ENCODE measurements at places on chromosomes 13 and 19.

DNA sequence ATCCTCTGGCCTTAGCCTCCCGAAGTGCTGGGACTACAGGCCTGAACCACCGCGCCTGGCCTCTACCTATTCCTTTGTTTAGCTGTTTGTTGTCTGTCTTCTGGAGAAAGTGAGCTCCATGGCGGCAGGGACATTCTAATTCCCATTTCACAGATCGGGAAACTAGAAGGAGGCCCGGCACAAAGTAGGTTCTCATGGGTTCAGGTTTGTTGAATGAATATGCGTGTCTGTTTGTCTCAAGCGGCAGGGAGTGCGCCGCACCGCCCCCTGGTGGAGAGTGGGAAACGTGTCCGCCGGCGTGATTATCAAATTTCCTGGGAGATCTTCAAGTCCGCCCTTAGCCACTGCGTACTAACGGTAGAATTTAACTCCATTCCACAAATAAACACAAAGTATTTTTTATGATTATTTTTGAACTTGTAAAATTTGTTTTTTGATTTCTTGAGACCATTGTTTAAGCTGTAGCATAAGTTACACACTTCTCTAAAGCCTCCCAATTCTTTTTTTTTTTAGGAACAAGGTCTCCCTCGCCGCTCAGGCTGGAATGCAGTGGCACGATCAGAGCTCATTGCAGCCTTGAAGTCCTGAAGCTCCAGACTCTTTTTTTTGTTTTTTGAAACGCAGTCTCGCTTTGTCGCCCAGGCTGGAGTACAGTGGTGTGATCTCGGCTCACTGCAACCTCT lies 8.9 kb upstream of the CCDC9 start:
- DNase-seq, result no peak

GRCh38 chr19:8618751-8619150 lies 8.2 kb upstream of the ADAMTS10 start:
- no peak for DNase-seq

GRCh38 chr19:33674626-33675367 lies 53.0 kb downstream of the CHST8 start:
- DNase-seq, result no peak

- DNase-seq, result no peak
These were observed 5.3 kb upstream of the KPTN start for GRCh38 chr19:47489072-47489914.

GRCh38 chr19:51136851-51137551 lies 5.1 kb upstream of the SIGLEC7 start:
- no peak for DNase-seq

DNA sequence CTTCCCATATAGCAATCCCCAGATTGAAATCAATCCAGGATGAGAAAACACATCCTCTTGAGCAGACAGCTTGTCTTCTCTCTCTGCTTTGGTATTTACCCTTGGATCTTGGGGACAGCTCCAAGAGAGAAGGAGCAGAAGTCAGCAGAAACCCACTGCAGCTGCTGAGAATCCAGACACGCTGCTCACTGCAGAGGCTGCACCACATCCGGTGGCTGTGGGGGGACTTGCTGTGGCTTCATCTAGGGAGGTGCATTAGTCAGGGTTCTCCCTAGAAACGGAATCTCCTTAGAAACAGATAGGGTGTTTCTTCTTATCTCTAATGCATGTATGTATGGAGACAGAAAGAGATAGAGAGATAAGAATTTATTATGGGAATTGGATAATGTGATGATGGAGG lies 2.7 kb downstream of the CYP4F12 start:
- no peak for DNase-seq

GRCh38 chr13:26749285-26749684 lies 11.3 kb downstream of the GPR12 start:
- no peak for DNase-seq

DNA sequence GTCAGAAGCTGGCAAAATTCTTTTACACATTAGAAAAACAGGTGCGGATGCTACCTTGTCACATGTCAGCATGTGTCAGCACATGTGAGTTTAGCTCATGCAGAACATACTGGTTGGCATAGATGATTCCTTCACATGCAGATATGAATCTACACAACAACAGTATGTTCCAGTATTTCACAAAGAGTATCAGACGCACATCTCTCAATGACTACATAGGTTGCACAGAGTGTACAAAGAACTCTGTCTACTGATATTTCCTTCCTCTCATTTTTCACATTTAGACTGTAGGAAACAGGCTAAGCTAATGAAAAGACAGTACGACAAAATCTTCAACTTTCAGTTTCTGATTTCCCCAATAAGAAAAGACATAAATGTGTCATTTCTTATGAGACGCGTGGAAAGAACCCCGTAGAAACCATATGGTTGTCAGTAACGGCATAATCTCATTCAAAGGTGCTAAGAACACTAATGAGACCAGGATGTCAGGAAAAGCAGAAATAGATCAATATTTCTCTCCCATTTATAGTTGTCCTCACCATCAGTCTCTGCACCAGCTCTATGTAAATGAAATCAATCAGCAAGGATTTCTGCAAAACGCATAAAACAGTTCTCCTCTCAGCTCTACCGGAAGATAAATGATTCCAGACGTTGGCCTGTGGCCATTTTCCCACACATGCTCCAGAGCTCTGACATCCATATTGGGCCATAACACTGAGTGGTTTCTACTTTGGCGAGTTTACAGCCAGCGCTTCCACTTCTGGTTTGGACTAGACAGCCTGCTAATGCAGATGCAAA lies 81.2 kb downstream of the STARD13 start:
- peak; percentile 61 for DNase-seq

DNA sequence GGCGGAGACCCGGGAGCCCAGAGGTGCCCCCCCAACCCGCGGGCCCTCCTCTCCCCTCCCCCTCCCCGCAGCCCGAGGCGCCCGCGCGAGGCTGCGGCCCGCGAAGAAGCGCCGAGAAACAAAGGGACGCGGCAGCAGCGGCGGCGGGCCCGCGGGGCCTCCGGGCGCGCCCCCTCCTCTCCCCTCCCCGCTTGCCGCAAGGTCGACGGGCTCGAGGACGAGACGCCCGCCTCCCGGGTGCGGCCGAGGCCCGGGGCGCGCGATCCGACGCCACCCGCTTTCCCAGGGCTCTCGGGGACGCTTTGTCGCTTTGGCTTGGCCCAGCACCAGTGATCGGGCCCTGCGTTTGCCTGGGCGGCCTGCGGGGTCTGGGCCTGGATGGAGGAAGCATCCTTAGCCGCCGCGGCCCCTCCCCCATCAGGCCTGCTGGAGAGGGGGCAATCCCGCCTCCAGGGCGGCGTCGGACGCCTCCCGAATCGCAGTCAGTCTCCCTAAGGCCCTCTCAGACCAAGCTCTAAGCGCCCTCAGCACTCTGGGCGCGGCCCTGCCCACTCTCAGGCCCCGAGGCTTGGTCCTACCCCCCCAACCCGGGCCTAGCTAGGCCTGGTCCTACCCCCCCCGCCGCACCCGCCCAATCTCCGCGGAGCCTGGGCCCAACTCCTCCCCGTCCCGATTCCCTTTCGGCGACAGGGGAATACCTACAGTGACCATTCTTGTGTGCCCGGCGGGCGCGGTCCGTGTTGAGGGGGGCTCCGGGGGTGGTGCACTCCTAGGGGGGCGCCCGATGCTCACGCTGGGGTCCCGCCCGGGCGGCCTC lies 740 bp downstream of the ELAVL3 start:
- no peak for DNase-seq

GRCh38 chr19:48239582-48240141 lies 16.1 kb downstream of the CARD8 start:
- no peak for DNase-seq

DNA sequence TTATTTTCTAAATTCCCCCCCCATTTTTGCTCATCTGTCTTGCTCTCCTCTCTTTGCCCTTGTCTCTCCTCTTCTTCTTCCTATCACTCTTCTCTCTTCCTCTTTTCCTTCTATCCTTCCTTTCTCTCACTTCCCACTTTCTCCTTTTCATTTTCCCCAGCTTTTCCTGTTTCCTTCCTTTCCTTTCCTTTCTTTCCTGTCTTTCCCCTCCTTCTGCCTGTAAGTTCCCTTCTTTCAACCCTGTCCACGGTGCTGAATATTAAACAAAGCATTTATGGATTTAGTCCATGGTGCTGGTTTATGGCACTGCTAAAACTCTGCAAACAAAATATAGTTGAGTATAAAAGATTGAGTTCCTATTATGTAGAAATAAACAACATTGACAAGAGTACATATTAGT lies 27.6 kb downstream of the SCEL start:
- DNase-seq, result peak; percentile 13

DNA sequence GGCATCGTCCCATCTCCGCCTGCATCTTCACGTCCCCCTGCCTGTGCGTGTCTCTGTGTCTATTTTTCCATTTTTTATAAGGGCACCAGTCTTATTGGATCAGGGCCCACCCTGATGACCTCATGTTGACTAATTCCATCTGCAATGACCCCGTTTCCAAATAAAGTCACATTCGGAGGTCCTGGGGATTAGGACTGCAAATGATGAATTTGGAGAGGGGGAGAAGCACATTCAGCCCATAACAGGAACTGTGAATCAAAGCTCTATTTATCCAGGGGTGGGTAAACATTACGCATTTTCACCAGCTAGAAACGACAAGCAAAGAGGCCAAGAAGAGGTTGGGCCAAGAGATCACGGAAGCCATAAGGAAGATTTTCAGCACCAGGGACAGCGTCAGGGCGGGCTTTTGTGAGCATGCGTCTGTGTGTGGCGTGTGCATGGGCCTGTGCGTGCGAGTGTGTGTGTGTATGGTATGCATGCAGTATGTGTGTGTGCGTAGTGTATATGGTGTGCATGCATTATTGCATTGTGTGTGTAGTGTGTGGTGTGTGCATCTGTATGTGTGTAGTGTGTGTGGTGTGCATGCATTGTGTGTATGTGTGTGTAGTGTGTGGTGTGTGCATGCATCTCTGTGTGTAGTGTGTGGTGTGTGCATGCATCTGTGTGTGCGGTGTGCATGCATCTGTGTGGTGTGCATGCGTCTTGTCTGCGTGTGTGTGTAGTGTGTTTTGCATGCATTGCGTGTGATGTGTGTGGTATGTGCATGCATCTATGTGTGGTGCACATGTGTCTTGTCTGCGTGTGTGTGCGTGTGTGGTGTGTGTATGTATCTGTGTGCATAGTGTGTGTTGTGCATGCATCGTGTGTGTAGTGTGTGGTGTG lies 19.6 kb downstream of the CELF5 start:
- DNase-seq, result peak; percentile 15

- DNase-seq, result no peak
These were observed 3.4 kb upstream of the IRF2BP1 start for GRCh38 chr19:45889210-45889885.

DNA sequence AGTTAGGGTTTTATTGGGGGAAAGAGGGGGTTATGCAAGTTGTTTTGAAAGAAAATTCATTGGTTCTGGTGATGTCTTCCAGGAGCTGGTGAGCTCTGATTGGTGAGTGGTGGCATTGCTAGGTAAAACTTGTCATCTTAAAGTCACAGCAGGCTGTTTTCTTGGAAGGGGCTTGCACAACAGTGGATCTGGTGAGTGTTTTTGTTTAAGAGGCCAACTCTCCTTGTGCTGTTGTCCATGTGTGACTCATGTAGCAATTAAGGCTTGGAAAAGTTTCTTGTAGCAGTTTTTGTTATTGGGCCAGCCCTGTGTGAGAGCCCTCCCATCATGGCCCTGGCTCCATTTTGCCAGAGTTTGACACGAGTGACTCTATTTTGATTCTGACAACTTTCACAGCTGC lies 109.4 kb downstream of the RFC3 start:
- no peak for DNase-seq

- no peak for DNase-seq
These were observed 550 bp upstream of the DLL3 start for GRCh38 chr19:39497996-39498797.

DNA sequence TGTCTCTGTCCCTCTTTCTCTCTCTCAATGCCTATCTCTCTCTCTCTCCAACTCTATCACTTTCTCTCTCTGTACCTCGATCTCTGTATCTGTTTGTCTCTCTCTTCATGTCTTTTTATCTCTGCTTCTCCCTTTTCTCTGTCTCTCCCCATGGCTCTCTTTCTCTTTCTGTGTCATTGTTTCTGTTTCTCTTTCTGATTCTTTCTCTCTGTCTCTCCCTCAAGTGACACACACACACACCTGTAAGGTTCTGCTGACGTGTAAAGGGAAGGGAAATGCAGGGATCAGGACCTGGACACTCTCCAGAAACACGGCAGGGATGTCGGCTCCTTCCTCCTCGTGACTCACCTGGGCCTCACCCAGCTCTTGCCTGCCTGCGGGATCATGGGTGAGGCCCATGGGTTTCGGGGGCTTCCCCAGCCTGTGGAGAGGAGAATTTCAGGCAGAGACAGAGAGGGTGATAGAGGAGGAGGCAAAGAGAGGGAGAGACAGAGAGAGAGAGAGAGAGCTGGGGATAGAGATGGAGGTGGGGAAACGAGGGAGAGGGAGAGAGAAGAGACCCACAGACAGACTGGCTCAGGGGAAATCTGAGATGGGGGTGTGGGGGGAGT lies 5.4 kb upstream of the PLAUR start:
- no peak for DNase-seq

DNA sequence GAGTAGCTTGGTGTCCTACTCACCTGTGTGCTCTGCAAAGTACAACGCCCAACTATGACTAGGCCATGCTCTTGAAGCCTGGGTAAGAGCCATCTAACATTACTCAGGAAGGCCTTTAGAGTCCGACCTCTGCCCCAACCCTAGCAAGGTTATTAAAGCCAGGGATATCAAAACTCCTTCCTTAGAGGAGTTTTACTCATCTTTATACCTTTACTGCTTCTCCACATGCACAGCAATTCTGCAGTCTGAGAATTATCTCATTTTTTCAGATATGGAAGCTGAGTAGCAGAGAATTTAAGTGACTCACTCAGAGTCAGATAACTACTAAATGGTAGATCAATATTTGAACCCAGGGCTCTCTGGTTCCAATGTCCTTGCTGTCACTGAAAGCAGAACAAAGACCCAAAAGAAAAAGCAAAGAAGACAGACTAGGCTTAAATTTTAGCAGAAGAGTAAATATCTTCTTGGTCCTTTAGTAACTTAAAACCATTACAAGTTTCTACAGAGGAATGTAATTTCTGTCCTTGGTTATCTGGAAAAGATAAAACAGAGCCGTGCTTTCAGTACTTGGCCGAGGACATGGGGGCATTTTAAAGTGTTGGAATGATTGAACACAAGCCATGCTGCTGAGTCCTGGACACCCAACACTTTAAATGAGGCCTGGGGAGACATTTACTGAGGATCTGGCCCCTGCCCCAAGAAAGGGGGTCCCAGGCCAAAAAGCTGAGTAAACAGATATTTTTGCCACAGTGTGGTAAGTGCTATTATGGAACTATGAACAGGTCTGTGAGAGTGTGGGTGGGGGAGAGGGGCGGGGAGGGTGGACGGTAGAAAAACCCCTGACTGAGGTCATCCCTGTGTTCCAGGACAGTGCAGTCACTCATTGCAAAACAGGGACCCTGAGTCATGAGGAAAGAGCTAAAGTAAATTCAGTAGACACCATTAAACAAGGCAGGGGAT lies 18.4 kb upstream of the KPNA3 start:
- DNase-seq, result no peak

DNA sequence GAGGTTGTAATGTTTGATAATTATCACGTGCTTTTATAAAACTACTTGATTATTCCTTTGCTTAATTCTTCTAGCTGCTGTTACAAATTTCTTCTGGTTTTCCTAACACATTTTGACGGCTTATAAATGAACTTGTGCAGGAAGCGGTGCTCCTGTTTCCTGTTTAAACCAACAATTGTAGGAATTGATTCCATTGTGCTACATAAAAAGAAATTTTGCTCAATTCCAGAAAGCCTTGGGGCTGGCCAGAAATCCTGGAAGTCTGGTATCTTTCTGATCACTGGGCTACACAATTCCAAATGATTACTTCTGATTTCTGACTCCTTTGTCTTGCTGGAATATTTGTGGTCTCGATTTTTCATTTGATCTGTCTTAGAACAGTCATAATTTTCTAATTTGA lies 14.9 kb downstream of the RFC3 start:
- DNase-seq, result no peak

All from smooth muscle cell of the brain vasculature (primary cell).